ENCODE measurements at places on chromosomes 4 and X.

DNA sequence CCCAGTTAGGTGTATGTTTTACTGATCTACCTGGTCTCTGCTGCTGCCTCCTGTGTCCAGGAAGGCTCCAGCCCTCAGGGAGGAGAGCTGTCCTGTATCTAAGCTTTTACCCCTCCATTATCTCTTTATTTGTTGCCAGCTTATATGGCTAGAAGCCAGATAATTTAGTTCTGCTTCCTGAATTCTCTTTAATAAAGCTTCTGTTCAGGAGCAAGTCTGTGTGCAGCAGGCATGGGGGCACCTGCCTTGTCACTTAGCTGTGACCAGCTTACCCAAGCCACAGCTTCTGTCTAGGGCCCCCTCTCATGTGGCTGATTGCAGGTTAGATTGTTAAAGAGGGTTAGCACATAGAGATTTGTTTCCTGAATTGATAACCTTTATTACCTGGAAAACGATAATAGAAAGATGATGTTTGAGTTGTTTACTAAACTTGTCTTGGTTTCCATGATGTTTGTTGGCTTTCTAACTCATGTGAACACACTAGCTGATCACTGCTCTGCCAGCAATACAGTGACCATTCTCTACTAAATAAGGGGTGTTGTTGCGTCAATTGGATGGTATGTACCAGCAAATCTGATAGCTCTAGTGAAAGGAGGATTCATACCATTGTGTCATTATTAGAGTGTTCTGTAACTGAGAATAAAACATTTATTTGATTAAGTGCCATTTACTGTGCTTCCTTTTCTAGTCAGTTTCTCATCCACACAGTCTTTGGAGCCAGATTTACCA lies 189.8 kb upstream of the ANK2 start:
- DNase-seq, result no peak

DNA sequence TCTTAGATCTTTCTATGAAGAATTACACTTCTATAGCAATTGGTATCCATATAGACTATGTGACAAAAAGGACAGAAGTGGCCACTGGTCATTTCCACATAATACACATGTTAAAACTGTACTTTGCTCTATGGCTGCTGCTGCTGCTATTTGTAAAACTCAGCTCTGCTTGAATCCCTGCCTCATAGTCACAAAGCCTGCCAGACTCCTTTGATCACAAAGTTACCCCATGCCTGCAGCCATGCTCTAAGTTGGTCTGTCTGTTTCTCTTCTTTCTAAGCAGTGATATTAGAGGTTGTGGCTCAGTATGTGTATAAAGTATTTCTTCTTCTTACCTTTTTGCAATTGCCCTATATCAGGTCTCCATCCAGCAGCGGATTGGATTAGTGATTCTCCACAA lies 210.9 kb downstream of the GRID2 start:
- DNase-seq, result no peak

- peak; percentile 18 for DNase-seq
Measured at GRCh38 chr4:10117359-10118047, 904 bp upstream of the WDR1 start.

DNA sequence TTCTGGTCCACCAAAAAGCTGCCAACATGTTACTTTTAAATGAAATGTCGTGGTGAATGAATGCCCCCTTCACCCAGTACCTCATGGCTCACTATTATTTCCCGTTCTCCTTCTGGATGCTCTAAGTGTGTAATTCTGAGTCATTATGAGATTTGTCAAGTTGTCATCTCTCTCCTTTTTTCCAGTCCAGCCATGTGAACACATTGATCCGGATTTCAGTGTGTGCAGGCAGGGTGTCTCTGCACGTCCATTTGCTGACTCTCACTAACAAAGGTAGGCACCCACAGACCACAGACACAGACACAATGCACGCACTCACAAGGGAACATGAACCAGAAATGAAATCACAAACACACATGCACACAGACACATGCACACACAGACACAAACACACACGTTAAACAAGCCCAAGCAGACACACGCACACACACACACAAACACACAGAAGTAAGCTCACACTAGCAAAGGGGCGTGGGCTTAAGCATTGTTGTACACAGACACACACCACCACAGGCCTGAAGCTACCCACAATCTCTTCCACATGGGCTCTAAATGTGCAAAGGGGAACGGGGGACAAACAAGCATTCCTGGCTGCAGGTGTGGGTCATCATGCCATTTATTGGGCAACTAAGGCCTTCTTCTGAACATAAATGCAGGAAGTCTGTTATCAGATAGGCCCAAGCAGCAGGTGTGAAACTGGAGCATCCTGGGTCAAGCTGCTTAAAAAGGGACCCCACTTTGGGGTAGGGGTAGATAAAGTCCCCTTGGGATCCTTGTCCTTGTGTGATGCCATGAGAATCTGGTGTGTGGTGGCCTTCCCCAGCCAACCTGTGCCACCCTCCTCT lies 58.1 kb downstream of the NBDY start:
- DNase-seq, result no peak

- DNase-seq, result no peak
Measured at GRCh38 chrX:46850771-46851170, 13.9 kb downstream of the RP2 start.

- peak; percentile 34 for DNase-seq
Measured at GRCh38 chr4:17468619-17469221, 43.2 kb downstream of the QDPR start.

DNA sequence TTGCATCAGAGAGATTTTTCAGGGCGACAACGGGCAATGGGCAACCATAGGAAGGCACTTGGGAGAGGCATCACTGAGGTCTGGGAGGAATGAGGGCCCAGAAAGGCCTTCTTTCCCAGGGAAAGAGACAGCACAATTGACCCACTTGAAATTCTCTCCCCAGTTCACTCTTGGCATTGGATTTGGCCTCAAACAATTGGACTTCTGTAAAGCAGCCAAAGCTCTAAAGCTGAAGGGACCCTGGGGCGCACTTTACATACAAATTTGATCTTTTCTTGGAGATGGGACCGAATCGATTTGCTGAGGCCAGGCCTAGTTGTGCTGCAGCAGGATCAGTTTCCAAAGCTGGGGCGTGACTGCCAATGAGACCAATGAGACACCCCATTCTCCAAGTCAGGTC lies 3.2 kb downstream of the ARHGAP36 start:
- DNase-seq, result no peak

DNA sequence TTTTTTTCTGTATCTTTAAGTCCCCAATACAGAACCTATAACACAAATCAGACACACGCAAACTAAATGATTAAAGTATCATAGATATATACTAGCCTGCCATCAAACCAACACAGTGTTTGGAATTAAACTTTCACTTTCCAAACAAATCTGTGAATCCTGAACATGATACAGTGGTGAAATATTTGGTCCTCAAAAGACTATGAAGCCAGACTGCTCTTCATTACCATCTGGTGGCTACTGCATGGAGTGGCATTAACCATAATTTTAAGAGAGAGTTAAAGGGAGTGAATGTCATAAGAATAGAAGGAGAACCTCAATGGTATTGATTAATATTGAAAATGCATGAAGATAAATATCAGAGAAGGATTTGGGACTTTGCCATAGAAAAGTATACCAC lies 9.2 kb upstream of the GABRA4 start:
- no peak for DNase-seq

DNA sequence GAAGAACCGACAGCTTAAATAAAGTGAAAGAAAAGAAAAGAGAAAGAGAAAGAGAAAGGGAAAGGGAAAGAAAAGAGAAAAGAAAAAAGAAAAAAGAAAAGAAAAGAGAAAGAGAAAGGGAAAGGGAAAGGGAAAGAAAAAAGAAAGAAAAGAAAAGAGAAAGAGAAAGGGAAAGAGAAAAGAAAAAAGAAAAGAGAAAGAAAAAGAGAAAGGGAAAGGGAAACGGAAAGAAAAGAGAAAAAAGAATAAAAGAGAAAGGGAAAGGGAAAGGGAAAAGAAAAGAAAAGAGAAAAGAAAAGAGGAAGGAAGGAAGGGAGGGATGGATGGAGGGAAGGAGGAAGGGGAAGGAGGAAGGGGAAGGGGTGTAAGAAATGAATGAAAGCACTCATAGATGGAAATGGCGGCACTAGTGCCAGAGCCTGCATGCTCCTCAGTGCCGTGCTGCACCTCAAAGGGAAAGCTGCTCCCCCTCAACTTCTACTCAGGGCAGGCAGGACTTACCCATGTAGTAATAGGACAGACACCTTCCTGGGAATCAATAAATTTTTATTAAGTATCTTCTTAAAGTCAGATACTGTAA lies 70.7 kb downstream of the AFAP1 start:
- no peak for DNase-seq

GRCh38 chr4:16192631-16193518 lies 33.4 kb downstream of the TAPT1 start:
- DNase-seq, result peak; percentile 41

DNA sequence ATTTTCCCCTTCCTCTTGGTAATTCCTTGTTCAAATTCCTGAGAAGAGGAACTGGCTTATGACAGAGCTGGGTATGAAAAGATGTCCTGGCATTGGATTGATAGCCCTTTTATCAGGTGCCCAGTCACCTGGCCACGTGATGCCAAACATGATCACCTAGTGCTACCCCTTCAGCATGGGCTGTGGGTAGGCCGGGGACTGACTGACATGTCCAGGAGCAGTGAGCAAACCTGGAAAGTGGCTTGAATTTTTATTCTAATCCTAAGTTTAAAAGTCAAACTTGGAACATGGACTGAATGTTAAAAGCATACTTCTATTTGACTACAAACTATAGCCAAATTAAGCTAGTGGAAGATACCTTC lies 99.7 kb upstream of the CXCL13 start:
- no peak for DNase-seq

- no peak for DNase-seq
Measured at GRCh38 chr4:6273661-6273990, 4.0 kb downstream of the WFS1 start.

GRCh38 chrX:129631849-129632248 lies 22.9 kb downstream of the APLN start:
- DNase-seq, result no peak

DNA sequence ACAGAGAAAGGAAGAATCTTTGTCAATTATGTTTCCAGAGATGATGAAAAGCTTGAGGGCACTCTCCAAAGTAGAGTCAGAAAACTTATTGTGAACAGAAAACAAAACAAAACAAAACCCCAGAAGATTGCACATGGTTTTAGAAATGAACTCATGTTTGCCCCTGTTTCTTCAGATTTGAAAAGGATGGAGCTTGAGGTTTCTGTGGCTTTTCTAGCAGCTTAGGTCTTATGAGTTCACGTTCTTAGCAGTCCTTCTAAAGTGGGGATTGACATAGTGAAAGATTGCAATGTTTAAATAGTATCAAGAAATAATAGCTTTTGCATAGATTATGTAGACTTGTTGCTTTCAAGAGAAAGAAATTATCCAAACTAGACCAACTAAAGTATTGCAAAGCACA lies 421.8 kb downstream of the GBA3 start:
- no peak for DNase-seq

- DNase-seq, result peak; percentile 87
Measured at GRCh38 chr4:76590798-76591281, 155.8 kb downstream of the SHROOM3 start.

DNA sequence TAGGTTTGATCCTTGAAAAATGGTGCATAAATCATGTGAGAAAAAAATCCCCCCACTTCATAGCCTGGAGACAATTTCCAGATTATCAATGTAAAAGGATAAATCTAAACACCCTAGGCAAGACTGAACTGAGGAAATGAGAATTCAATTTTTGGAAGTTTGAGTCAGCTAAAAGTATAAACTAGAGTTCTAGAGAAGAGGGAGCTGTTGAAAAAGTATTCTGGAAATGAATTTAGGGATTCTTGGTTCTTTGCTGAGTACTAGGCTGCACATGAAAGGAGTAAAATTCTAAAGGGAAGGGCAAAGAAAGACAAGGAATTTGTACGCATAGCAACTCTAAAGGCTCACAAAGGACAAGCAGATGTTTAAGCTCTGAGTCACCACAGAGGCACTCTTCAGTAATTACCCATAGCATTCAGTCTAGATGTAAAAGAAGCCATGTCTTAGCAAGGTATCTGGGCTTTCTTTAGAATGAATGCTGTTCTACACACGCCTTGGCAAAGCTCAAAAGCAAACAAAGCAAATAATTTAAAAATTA lies 896.5 kb downstream of the PDHA2 start:
- DNase-seq, result peak; percentile 61

GRCh38 chr4:2832309-2832980 lies 11.2 kb upstream of the ADD1 start:
- no peak for DNase-seq

DNA sequence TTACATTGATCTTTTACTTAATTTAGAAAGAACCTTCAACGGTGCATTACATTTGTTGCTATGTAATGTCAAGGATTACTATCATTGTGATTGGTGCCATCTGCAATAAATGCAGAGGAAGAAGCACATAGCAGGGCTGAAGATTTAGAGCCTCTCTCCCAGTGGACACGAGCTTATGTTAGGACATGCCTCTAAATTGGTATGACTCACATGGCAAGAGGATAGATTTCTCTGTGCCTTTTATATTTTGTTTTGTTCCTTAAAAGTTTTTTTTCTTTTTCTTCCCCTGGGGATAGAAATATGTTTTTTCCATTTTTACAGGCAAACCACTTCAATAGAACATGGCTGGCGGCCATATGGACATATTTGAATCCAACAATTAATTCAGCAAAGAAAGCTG lies 205.0 kb upstream of the HAND2 start:
- peak; percentile 44 for DNase-seq

DNA sequence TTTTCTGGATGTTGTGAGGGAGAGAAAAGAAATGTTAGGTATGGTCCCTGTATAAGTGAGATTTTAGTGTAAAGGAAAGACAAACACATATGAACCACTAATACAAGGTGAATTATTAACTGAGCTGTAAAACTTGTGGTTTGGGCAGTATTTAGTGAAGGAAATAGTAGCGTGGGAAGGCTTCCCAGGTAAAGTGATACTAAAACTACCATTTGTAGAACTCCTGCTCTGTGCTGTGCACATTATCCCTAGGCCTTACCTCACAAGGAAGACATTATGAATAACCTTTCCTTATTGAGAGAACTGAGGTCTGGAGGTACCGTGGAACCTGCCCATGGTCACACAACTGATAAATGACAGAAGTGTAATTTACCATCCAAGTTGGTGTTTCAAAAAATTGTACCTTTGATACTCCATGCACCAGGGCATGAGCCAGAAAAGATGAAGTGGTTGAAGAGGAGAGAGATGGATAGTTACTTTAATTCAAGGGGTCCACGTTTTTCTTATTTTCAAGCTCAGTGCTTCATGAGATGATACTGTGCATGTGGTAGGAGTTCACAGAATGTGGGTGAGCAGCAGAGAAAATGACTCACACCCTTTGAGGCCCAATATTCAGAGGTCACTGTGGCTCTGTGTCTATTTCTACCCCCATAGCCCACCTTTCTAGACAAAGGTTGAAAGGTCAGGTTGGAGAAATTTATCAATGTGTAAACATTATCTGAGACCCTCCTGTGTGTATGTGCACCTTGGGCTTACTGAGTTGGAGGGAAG lies 2.6 kb upstream of the VSIG4 start:
- no peak for DNase-seq

DNA sequence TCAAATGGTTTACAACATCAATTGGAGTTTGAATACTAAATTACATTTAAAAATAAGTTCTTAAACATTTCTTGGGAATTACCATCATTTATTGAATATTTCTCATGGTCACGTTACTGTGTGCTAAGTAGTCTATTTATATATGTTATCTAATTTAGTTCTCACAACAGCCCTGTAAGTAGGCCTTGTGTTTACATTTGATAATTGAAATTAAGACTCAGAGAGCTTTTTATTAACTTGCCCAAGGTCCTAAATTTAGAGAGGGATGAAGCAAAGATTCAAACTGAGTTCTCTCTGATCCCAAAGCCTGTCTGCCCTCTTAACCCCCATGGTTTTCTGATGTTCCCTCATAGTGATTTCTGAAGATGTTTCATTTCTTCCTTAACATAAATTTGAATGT lies 103.7 kb downstream of the CEP135 start:
- no peak for DNase-seq
